ENCODE measurements at places on chromosomes 7 and 10.
A peak's percentile ranks its signal among the peaks of the same experiment; 100 is the strongest.

GRCh38 chr7:134514663-134515062, 12.7 kb upstream of the AKR1B10 start:
- DNase-seq: peak; percentile 44

- DNase-seq: no peak
Measured at GRCh38 chr10:76977046-76977445, 660.6 kb downstream of the KCNMA1 start.

DNA sequence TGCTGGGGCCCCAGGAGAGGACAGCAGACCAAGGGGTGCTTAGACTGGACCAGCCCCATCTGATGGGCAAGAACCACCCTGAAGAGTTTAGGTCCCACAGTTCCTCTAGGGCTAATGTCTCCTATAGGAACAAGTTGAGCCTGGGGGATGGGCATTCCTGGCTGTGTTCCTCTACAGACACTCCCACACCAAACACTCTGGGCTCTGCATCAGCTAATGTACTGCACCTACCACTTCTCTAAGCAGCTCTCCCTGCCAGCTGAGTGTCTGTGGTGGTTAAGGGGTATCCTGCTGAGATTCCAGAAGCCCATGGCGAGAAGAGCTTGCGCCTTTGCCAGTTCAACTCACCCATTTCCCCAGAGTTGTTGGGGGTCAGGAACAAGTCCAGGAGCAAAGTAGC, 284.1 kb upstream of the CSTF2T start:
- no peak for DNase-seq

GRCh38 chr10:89668386-89669071, 23.5 kb upstream of the PANK1 start:
- DNase-seq: no peak

DNA sequence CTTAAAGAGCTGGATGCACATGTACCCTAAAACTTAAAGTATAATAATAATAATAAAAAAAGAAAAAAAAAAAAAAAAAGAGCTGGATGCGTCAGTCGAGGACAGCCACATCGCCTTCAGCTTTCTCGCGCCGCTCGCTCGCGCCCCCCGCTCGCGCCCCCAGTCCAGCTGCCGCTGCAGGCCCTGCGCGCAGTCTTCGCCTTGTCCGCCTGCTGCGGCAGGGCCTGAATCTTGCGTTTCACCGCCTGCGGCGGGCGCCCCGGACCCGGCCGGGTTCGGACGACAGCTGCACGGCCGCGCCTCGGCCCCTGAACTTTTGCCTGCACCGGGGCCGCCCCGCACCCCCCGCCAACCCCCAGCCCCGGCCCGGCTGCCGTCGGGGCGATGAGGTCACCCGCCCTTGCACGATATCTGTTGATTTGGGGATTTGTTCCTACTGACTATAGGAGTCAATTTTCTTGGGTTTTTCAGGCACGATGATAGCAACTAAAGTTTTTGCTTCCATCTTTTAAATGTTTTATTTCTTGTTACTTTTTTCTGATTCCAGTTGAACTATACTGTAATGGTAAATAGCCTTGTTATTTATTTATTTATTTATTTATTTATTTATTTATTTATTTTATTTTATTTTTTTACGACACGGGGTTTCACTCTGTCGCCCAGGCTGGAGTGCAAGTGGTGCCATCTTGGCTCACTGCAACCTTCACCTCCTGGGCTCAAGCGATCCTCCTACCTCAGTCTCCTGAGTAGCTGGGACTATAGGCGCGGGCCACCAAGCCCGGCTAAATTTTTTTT, 33.5 kb upstream of the CPN1 start:
- no peak for DNase-seq

- no peak for DNase-seq
Measured at GRCh38 chr7:26507108-26507987, 215.7 kb downstream of the SNX10 start.

GRCh38 chr7:18861514-18862118, 255.8 kb downstream of the TWIST1 start:
- DNase-seq: no peak

DNA sequence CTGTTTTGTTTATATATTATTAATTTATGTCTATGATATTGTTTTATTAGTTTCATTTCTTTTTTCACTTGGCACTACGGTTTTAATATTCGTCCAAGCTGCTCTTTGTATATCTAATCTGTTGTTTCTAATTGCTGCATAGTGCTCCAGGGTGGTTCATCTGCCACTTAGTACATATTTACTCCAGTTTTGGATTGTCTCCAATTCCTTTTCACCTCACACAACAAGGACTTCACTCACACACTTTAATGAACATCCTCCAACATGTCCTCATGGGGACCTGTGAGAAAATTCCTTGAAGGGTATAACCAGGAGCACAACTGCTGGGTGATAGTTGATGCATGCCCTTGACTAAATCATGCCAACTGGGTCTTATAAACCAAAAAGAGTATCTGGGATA, 14.1 kb upstream of the NOC3L start:
- no peak for DNase-seq

- DNase-seq: no peak
Measured at GRCh38 chr10:104904753-104905323, 263.7 kb downstream of the SORCS3 start.

- no peak for DNase-seq
Measured at GRCh38 chr10:955820-956217, 24.3 kb upstream of the LARP4B start.

DNA sequence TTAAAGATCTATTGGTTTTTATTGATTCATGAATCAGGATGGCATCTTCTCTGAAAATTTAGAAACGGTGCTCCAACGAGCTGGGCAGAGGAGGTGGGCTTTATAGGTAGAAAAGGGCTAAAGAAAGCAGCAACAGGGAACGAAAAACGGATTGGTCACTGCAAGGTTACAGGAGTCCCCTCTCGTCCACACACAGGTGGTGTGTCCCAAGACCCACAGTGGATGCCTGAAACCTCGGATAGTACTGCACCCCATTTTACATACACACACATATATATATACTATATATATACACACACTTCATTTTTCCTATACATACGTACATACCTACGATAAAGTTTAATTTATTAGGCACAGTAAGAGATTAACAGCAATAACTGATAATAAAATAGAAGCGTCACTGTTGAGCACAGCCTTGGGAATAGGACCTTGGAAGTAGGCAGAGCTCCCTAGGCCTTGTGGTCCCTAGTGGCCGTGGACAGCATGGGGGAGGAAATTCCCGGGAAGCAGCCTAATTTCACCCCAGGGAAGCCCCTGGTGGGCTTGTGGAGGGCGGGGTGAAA, 737 bp upstream of the NUB1 start:
- DNase-seq: no peak

- DNase-seq: no peak
Measured at GRCh38 chr7:116670409-116671015, 1.5 kb upstream of the MET start.

DNA sequence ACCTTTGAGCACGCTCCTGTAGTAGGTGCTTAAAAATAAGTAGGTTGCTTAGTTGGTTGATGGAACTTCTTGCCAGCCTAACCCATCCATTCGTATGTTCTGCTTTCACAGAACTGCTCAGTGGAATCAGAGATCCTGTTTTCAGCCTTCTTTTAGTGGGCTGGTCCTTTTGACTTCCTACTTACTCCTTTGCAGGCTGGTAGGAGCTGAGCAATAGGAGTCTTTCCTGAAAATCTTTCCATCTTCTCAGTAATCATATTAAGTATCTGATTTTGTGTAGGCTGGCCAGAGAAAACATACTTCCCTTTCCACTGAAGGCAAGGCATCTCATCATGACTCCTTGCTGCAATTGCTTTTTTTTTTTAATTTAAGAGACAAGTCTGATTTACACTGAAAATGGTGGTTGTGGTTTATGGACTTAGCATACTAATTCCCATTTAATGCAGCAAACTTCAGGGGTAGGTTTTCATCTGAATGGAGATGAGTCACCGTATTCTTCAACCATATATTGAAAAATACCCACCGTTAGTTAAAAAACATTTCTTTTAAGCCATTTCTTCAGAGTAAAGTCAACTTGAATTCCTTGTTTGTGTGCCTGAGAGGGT, 208.0 kb downstream of the ZNF365 start:
- no peak for DNase-seq

DNA sequence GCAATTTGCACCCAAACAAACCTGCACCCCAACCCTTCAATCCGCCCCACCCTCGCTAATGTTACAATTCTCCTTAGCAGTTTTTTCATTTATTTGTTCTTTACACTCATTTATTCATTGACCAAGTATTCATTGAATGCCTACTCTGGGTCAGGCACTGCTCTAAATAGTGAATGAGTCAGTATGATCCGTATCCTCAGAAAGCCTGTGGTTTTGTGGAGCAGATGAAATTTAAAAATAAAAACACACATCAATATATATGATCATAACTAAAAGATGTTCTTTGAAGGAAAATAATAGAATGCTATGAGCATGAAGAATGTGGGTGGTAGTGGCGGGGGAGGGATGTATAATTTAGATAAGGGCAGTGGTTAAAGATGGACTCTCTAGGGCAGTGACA, 13.3 kb downstream of the IFIT5 start:
- no peak for DNase-seq

DNA sequence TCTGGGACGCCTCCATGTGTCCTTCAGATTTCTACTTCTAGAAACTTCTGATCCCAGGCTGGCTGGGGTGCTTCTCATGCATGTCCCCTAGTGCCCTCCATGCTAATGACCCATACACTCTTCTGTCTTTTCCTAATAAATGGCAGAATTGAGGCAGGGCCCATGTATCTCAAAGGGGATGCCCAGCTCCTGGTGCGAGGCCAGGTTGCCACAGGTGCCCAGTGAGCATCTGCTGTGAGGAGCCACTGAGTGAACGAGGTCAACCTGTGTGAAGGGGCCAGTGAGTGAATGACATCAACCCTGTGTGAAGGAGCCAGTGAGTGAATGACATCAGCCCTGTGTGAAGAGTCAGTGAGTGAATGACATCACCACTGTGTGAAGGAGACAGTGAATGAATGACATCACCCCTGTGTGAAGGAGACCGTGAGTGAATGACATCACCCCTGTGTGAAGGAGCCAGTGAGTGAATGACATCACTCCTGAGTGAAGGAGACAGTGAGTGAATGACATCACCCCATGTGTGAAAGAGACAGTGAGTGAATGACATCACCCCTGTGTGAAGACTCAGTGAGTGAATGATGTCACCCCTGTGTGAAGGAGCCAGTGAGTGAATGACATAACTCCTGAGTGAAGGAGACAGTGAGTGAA, 478.9 kb downstream of the PTPRN2 start:
- no peak for DNase-seq

GRCh38 chr7:17773289-17773626, 167.0 kb downstream of the SNX13 start:
- DNase-seq: no peak

GRCh38 chr7:45088821-45089340, at the start of gene NACAD:
TSS of gene NACAD (minus strand) at chr7:45088969. CDS start at chr7:45088894, 75 bp downstream.
- DNase-seq: no peak

DNA sequence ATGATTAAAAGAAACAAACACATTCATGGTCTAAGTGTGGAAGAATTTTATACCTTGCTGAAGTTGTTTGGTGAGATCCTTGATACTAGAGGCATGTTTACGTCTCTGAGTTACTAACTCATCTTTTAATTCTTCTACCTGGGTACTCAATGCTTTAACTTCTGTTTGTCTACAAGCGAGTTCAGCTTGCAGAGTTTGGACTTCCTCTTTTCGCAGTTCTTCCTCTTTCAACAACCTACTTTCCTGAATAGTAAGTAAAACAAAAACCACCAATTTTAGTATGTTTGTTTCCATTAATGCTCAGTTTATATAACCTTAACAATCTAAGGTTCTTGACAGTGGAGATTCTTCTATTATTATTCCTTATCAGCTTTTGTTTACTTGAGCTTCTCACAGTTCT, 42.9 kb downstream of the CCDC186 start:
- no peak for DNase-seq

DNA sequence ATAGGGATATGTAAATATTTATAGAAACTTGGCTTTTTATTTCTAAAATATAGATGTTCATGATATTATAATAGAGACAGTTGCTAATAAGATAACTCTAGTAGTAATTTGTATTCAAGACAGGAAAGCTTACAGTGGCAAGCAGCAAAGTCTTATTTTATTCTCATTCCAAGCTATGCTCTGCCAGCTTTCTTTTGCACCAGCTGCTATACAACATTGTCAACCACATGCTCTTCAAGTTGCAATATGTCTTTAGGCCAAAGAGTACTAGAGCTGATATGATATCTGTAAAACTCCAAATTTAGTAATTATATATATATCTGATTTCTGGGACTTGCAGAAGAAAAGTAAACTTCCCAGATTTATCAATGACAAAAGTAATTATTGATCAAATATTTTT, 350.1 kb downstream of the HGF start:
- no peak for DNase-seq

DNA sequence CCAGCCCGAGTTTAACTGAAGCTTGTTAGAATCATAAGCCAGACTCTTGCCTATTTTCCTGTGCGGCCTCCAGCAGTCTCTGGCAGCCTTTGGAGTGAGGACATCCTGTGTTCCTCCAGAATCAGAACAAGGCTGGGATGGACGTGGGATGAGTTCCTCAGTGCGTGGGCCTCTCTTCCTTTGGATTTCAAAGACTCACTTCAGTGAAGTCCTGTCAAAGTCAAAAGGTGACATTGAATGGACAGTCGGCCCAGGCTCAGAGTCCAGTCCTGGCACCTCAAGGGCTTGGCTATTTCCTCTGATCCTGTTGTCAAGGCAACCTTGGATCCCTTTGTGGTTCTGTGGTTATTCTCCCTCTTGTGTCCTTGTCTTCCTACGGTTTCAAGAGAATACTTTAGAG, 21.4 kb upstream of the SMC3 start:
- no peak for DNase-seq
